ENCODE measurements at places on chromosomes 11 and 22.

- peak; percentile 82 for DNase-seq
Measured at GRCh38 chr11:73493956-73494598, 103.8 kb downstream of the FAM168A start.

- DNase-seq = peak; percentile 78
Measured at GRCh38 chr22:37905534-37906363, at the start of gene MICALL1. Gene MICALL1 (plus strand): TSS chr22:37906297. CDS start chr22:37906423, 126 bp downstream.

DNA sequence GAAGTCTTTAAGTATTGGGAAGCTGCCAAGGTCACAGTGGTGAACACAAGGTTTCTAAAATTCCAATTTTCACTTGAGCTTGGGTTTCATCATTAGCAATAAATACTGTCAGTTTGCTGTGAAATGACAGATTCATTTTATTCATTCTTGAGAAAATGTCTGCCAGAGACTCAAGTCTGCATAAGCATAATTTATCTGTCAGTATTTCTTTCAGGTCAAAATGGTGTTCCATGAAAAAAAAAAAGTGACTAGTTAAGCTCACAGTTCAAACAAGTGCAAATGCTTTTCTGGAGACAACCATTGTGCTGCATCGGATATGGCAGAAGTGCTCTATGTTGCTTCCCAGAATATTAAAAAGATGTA, 8.1 kb upstream of the GDPD5 start:
- no peak for DNase-seq

DNA sequence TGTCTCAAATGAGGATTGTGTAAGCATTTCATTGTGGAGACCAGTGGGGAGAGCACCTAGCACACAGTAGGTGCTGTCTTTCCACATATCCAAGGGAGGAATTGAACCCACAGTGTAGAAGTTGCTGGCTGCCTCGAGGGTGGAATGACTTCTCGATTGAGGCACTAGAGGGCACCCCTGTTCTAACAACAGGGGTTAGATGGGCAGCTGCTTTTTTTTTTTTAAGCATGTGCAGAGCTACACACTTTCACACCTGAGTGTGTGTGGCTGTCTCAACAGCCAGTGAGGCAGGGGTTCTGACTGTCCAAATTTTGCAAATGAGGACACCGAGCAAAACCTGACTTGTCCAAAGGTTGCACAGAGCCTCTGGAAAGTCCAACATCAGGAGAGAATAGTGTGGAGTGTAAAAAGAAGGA, 118.2 kb upstream of the CRYBB3 start:
- peak; percentile 47 for DNase-seq

DNA sequence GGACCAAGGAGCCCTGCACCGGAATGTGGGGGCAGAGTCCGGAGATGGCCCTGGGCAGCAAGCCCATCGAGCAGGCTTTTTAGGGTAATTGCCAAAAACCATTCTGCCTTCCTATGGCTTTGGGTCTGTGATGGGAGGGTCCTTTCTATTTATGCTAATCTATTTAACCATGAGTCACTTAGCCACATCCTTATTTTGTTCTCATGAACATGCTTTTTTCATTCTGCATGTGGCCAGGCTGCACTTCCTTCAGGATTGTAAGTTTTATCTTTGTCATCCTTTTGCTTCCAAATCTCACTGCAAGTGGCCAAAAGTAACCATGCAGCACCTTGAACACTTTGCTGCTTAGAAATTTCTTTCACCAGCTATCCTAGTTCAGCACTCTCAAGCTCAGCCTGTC, 88.3 kb downstream of the EFCAB6 start:
- peak; percentile 26 for DNase-seq

GRCh38 chr11:65868076-65868667, 4.4 kb downstream of the EFEMP2 start:
- DNase-seq = no peak

DNA sequence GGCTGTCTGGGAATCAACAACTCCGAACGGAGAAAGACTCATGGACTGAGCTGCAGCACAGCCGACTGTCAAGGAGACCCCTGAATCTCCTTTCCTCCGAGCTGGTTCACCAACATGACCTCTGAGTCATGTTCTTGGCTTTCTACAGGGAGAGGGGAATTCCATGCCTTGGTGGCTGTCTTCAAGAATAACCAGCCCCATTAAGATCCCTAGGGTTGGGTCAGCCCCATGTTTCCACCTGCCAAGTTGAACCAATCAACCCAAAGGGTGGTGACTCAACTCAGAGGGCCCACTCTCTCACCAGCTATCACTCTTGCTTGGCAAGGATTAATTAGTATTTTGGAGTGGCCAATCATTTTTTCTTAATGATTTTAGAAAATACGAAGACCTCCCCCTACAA, 28.3 kb upstream of the IGSF22 start:
- DNase-seq = no peak

DNA sequence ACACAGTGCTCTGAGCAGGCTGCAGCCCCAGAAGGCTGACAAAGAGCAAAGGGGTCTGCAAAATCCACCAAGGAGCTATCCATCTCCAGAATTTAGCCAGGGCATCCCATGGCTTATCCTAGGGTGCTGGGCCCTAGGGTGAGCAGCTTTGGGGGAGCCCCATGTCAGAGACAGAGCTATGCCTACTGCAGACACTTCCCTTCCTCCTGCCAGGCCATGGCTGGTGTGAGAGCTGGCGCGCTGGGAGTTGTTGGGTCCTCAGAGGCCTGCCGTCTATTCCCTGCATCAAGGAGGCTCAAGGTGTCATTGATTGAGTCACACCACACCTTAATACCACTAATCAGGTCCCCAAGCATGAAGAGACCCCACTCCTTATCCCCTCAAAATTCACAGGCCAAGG, 85.3 kb upstream of the TP53I11 start:
- no peak for DNase-seq

- peak; percentile 85 for DNase-seq
Measured at GRCh38 chr11:59560702-59561473, 49.5 kb downstream of the OR4D9 start.

DNA sequence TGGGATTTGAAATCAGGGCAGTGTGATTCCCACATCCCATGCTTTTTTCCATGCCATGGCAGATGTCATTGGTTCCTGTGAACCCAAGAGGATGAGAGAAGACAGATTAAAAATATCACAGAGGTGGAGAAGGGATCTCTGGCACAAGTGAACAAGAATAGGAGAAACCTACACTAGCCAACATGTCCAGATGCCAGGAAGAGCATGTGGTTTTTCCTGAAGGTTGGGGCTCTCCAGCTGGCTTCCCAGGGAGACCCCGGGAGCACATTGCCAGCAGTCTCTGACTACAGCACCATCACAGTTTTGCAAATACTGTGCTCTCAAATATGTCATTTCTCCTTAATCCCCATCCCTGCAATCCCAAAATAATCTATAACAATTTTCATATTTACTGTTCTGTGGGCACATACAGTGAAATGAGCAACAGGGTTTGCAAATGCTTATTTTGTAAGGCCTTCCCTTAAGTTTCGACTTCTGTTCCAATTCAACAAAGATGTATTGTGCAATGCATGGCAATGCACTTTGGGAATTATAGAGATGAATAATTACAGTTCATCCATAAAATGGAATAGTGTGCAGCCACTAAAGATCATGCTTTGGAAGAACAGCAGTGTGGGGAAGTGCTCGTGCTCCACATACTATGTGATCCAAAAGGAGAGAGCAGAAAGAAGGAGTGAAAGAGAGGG, 4.8 kb downstream of the ANKK1 start:
- no peak for DNase-seq

DNA sequence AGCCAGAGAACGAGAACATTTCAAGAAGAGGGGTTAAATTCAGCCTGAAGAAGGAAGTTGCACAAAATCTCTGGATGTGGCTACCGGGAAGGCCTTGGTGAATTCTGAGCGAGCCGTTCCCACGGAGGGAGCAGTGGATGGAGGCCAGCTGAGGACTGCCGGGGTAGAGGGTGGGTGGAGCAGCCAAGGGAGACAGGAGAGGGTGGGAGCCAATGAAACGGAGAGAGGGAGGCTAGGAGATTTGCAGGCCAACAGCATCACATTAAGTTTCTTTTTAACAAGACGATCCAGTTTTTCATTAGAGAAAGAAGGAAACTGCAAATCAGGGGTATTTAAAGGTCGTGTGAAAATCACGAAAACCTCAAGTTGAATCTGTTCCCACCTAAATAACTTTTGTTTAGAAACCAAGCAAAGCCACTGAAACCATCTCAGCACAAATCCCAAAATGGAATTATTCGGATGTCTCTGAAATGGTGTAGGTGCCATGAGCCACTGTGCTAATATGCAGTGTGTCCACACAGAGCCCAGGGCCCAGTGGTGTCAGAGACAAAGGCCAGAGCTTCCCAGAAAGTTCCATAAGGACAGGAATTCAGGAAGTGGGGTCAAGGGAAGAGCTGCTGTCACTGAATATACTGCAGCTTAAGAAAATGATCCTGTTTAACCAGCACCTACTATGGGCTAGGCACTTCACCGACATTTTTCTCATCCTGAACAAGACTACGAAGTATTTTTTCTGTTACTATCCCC, 59.7 kb upstream of the SLC35C1 start:
- peak; percentile 52 for DNase-seq

- DNase-seq = no peak
Measured at GRCh38 chr22:26671317-26672059, 14.1 kb downstream of the MIAT start.

DNA sequence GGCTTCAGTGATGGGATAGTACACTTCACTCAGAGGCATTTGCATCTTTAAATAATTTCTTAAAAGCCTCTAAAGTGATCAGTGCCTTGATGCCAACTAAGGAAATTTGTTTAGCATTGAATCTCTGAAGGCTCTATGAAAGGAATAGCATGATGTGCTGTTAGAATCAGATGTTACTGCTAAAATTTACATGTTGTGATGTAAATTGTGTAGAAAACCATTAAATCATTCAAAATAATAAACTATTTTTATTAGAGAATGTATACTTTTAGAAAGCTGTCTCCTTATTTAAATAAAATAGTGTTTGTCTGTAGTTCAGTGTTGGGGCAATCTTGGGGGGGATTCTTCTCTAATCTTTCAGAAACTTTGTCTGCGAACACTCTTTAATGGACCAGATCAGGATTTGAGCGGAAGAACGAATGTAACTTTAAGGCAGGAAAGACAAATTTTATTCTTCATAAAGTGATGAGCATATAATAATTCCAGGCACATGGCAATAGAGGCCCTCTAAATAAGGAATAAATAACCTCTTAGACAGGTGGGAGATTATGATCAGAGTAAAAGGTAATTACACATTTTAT, 4.6 kb downstream of the MALAT1 start:
- peak; percentile 56 for DNase-seq

- no peak for DNase-seq
Measured at GRCh38 chr11:46130286-46130940, 9.2 kb upstream of the PHF21A start.

DNA sequence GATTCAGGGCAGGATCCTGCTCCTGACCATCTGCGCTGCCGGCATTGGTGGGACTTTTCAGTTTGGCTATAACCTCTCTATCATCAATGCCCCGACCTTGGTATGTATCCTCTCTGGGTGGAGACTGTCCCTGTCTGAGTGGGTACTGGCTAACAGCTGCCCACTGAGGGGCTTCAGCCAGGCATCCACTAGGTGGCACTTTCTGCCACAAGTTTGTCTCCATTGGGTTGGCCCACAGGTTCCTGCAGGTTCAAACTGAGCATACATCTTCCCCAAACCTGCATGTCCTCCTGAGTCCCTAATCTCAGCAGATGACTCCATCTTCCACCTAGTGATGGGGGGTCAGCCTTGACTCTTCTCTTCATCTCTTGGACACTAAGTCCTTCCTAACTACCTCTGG, 4.4 kb downstream of the SLC2A11 start:
- peak; percentile 66 for DNase-seq

DNA sequence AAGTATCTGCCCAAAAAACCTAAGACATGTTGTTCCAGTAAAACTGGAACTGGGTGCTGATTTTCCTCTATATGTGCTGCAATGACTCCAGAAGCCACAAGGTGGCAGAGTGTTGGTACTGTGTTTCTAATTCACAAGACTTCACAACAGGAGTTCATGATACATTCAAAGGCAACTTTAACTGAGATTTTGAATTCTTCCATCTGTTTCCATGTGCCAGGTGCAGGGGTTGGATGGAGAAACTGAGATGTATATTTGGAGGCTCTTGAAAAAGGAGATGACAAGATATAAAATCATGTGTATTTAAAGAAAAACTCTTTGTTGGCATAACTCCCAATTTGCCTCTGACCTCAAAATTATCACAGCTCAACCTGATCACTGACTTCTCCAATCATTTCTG, 1098.6 kb upstream of the CCDC90B start:
- DNase-seq = peak; percentile 72

DNA sequence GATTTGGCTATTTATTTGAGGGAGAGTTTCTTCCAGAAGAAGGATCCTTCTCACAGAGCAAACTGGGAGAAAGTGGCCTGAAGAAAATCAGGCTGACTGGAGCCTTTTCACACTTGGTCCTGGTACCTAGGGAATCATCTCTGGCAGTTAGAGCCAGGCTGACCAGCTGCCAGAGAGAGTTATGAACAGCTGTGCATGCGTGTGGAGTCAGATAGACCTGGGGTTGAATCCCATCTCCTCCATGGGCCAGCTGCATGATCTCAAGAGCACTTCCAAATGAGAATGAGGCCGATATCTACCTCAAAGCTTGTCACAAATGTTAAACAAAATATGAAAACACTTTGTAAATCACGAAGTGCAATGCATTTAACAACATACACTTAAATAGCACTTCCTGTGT, 390.0 kb downstream of the TENM4 start:
- peak; percentile 33 for DNase-seq

DNA sequence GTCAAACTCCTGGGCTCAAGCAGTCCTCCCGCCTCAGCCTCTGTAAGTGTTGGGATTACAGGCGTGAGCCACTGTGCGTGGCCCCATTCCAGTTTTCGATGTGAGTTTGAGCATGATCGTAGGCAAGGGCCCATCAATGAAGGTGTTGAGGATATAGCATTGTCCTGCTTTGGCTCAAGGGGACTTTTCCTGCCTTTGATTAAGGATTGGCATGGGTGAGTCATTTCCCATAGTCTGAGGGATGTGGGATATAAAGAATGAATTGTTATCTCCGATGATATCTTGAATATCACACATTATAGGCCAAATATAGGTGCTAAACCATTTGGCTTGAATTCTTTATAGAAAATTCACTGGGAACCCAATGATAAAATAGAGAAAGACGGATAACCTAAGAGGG, 30.4 kb downstream of the STIM1 start:
- DNase-seq = no peak

Data from cardiac fibroblast (primary cell).